ENCODE measurements at places on chromosomes 13 and 19.

GRCh38 chr19:52335768-52336116 lies 301 bp upstream of the ZNF610 start:
- H3K4me3 ChIP-seq: peak overlapping the region; percentile 74
- no peaks in the 10 kb centered on the region for H3K36me3 ChIP-seq
- peak overlapping the region; percentile 82 for H3K27ac ChIP-seq
- H3K4me1 ChIP-seq: peaks cover 5% of the 10 kb centered on the region

GRCh38 chr19:39738814-39739213 lies 985 bp upstream of the CLC start:
- peaks cover 14% of the 10 kb centered on the region for H3K27me3 ChIP-seq
- H3K36me3 ChIP-seq: no peaks in the 10 kb centered on the region
- no peaks in the 10 kb centered on the region for H3K4me1 ChIP-seq
- DNase-seq: no peak
- no peak overlapping the region for H3K27ac ChIP-seq

GRCh38 chr19:38251564-38252051 lies 4.6 kb downstream of the PPP1R14A start:
- no peaks in the 10 kb centered on the region for H3K27me3 ChIP-seq
- peak overlapping the region; percentile 93 for H3K27ac ChIP-seq
- no peaks in the 10 kb centered on the region for H3K4me1 ChIP-seq
- peak; percentile 85 for DNase-seq

GRCh38 chr13:21039097-21039800 lies 22.1 kb downstream of the LATS2 start:
- no peaks in the 10 kb centered on the region for H3K27me3 ChIP-seq
- no peak for DNase-seq
- H3K4me3 ChIP-seq: no peak overlapping the region
- peaks cover 10% of the 10 kb centered on the region for H3K36me3 ChIP-seq
- H3K27ac ChIP-seq: peak overlapping the region; percentile 35

DNA sequence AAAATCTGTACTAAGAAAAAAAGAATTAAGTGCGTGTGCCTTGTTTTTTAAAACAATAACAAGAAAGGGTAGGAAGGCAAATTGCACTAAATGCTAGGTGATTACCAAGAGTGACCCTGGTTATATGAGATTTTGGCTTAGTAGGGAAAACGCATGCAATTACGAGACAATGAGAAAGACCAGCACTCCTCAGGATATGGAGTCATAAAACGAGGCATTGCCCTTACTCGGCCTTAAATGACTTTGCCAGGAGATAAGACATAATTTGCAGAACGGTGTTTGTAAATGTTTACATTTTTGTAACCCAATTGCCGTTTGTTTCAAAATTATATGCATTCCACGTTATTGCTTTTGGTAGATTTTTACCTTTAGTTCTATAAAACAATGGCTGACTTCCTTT lies 179.8 kb downstream of the RBM26 start:
- no peak overlapping the region for H3K4me3 ChIP-seq
- no peak overlapping the region for H3K27ac ChIP-seq
- DNase-seq: no peak
- no peaks in the 10 kb centered on the region for H3K36me3 ChIP-seq
- no peaks in the 10 kb centered on the region for H3K27me3 ChIP-seq

DNA sequence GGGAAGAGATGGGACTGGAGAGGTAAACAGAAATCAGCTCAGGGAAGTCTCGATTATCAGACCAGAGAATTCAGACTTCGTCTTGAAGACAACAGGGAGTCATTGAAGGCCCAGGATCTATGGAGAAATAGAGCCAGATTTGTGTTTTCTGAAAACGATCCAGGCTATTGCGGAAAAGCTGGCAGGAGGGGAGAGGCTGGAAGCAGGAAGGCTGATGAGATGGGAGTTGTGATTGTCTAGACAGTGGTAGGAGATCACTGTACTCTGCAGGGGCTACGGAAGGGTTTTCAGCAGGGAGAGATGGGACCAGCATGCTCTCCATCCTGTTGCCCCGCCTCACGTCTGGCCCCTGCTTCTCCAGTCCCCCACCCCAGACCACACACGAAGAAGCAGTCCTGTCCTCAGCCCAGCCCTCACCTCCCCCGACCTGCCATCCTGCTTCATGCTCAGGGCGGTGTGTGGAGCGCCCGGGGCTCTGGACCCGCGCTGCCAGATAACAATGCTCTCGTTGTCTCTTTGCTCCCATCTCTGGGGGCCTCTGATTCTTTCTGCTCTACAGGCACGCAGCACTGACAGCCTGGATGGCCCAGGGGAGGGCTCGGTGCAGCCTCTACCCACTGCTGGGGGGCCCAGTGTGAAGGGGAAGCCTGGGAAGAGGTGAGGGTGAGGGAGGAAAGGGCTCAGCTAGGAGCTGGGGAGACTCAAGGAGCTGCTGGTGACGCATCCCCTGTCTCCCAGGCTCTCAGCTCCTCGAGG lies 1.9 kb downstream of the ARHGAP33 start:
- H3K27me3 ChIP-seq: no peaks in the 10 kb centered on the region
- H3K4me1 ChIP-seq: no peaks in the 10 kb centered on the region
- no peak for DNase-seq
- H3K36me3 ChIP-seq: peaks cover 10% of the 10 kb centered on the region
- no peak overlapping the region for H3K4me3 ChIP-seq

GRCh38 chr19:16441661-16442162 lies 30.1 kb downstream of the EPS15L1 start:
- no peaks in the 10 kb centered on the region for H3K27me3 ChIP-seq
- DNase-seq: no peak
- H3K4me1 ChIP-seq: peaks cover 55% of the 10 kb centered on the region
- peak overlapping the region; percentile 58 for H3K27ac ChIP-seq
- no peak overlapping the region for H3K4me3 ChIP-seq
- H3K36me3 ChIP-seq: no peaks in the 10 kb centered on the region

- H3K36me3 ChIP-seq: peaks cover 13% of the 10 kb centered on the region
- DNase-seq: no peak
- no peak overlapping the region for H3K4me3 ChIP-seq
- H3K4me1 ChIP-seq: no peaks in the 10 kb centered on the region
Observed at GRCh38 chr19:20005741-20006140, 33.6 kb downstream of the ZNF682 start.

DNA sequence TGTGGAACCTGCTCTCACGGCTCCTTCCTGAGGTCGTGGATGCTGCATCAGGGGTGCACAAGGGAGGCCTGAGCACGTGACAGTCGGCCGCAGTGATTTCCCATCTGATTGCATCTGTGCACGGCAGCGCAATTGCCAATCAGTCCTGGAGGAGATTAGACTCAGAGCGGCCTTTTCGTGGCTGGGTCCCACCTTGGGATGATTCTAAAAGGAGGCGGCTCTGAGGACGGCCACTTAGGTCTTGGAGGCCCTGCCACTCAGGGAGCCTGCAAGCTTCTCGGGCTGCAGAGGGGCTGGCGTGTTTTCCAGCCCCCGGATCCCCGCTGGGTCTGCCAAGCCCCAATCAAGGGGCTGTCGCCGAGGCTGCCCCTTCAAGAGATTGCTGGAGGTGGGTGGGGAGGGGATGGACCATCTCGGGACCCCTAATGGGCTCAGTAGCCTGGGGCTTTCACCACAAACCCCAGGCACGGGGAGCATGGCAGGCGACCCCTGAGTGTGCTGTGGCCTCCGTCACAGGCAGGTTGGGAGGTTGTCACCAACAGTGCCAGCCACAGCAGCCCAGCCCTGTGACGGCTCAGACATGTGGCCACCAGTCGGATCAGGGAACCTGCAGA lies 51.6 kb downstream of the SOX1 start:
- no peak overlapping the region for H3K4me3 ChIP-seq
- no peaks in the 10 kb centered on the region for H3K4me1 ChIP-seq
- no peak overlapping the region for H3K27ac ChIP-seq
- no peak for DNase-seq

- no peaks in the 10 kb centered on the region for H3K4me1 ChIP-seq
- H3K27ac ChIP-seq: no peak overlapping the region
- no peak overlapping the region for H3K4me3 ChIP-seq
- no peaks in the 10 kb centered on the region for H3K27me3 ChIP-seq
Observed at GRCh38 chr19:2759965-2760364, 20.1 kb upstream of the SLC39A3 start.

DNA sequence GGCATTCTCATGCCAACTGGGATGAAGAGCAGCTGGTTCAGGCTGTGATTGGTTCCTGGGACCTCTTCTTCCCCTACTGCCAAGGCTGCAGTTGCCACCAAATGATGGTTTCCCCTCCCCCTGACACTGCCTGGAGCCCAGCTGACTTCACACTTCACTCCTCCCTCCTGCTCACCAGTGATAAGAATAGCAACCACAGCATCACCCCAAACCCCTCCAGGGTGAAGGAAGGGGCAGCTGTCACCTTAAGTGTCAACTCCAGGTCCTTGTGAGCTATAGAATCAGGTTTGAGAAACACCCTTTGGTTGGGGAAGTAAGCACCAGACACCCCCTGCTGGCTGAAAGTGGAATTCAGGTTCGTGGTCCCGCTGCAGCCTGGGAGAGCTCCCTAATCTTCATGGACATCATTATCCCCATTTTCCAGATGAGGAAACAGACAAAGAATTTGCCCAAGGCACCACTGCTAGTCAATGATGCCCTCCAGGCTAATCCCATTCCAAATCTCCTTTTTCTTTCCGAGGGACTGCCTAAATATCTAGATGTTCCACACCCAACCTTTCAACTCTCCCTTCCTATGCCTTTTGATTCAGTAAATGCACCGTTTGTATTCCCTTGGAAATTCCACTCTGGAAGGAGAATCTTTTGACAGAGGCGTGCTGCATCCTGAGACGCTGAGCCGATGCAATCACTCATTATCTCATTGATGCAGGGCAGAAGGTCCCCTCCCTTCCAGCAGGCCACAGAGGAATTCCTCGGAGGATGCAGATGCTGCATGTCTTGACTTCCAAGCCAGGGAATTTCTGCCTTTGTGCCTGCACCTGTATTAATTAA lies 50.6 kb upstream of the UQCRFS1 start:
- H3K4me1 ChIP-seq: no peaks in the 10 kb centered on the region
- no peak for DNase-seq
- no peak overlapping the region for H3K27ac ChIP-seq
- H3K4me3 ChIP-seq: no peak overlapping the region
- no peaks in the 10 kb centered on the region for H3K36me3 ChIP-seq

- H3K4me1 ChIP-seq: no peaks in the 10 kb centered on the region
- no peak overlapping the region for H3K4me3 ChIP-seq
- peaks cover 81% of the 10 kb centered on the region for H3K27me3 ChIP-seq
- DNase-seq: no peak
Observed at GRCh38 chr13:112069061-112069844, 2.3 kb downstream of the SOX1 start.

DNA sequence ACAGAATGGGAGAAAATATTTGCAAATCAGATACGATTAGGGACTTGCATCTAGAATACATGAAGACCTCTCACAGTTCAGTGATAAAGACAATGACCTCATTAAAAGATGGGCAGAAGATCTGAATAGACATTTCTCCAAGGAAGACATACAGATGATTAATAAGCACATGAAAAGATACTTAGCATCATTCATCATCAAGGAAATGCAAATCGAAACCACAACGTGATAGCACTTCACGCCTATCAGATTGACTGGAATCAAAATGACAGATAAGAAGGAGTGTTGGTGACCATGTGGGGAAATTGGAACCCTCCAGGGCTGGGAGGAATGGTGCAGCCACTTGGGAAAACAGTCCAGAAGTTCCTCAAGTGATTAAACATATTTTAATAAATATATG lies 25.8 kb downstream of the CFAP97D2 start:
- no peak overlapping the region for H3K27ac ChIP-seq
- no peak for DNase-seq
- no peaks in the 10 kb centered on the region for H3K27me3 ChIP-seq
- no peaks in the 10 kb centered on the region for H3K36me3 ChIP-seq
- H3K4me3 ChIP-seq: no peak overlapping the region
- no peaks in the 10 kb centered on the region for H3K4me1 ChIP-seq

GRCh38 chr19:459724-460511 lies 915 bp downstream of the SHC2 start:
- no peaks in the 10 kb centered on the region for H3K36me3 ChIP-seq
- H3K4me1 ChIP-seq: peaks cover 15% of the 10 kb centered on the region
- peak overlapping the region; percentile 78 for H3K27ac ChIP-seq
- no peaks in the 10 kb centered on the region for H3K27me3 ChIP-seq

- H3K27me3 ChIP-seq: peaks cover 23% of the 10 kb centered on the region
- peak; percentile 71 for DNase-seq
- no peak overlapping the region for H3K4me3 ChIP-seq
- H3K27ac ChIP-seq: no peak overlapping the region
- no peaks in the 10 kb centered on the region for H3K4me1 ChIP-seq
Observed at GRCh38 chr19:50728084-50728737, 5.0 kb downstream of the CLEC11A start.

DNA sequence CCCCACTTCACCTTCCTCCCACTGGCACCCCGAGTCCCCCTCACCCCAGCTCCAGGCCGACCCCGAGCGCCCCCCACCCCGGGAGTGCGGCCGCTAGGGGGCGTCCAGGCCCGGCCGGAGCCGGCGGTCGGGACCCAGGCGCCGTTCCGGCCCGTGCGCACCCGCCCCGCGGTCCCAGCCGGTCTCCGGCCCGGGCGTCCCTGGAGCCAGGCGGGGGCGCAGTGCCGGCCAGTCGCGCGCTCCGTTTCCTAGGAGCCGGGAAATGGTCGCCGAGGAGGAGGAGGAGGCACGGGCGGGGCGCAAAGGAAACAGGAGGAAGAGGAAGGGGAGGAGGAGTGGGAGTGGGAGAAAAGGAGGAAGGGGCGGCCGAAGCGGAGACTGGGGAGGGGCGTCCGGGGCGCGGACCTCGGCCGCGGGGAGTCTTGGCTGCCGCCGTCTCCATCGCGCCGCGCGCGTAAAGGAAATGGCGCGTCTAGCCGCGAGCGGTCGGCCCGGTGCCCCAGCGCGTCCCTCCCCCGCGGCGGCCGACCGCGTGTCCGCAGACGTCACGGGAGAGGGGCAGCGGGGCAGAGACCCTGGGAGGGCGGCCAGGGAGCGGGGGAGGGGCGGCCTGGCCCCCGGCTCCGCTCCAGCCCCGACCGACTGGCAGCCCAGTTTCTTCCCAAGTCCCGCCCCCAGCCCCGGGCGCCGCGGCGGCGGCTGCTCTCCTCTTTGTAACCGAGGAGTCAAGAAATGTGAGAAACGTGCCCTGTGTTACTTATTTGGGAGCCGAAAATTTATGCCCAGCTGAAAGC lies 1.1 kb upstream of the KCTD15 start:
- peak overlapping the region; percentile 100 for H3K27ac ChIP-seq
- DNase-seq: peak; percentile 91
- peaks cover 35% of the 10 kb centered on the region for H3K4me1 ChIP-seq
- H3K27me3 ChIP-seq: peaks cover 8% of the 10 kb centered on the region
- H3K36me3 ChIP-seq: no peaks in the 10 kb centered on the region
- peak overlapping the region; percentile 87 for H3K4me3 ChIP-seq

GRCh38 chr13:20126541-20127261 lies 34.2 kb downstream of the GJA3 start:
- H3K4me3 ChIP-seq: no peak overlapping the region
- H3K4me1 ChIP-seq: peaks cover 34% of the 10 kb centered on the region
- DNase-seq: peak; percentile 68

DNA sequence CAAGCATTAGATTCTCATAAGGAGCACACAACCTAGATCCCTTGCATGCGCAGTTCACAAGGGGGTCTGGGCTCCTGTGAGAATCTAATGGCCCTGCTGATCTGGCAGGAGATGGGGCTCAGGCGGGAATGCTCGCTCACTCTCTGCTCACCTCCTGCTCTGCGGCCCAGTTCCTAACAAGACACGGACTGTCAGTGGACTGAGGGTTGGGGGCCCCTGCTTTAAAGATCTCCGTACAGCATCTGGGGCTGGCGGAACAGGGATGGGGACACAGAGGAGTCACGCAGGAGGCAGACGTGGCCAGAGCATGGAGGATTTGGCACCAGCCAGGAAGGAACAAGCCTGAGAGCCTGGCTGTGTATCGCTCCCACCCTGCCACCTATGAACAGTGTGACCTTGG lies 37.3 kb upstream of the ZNF536 start:
- H3K4me1 ChIP-seq: no peaks in the 10 kb centered on the region
- H3K36me3 ChIP-seq: no peaks in the 10 kb centered on the region
- no peak overlapping the region for H3K27ac ChIP-seq
- H3K4me3 ChIP-seq: no peak overlapping the region

All from heart left ventricle (tissue), 16 donors.